ENCODE measurements at places on chromosomes 13 and 19. TPM values are rescaled to one million over a fixed set of nuclear protein-coding genes. Genes with fewer than 3 reads are reported as not detected.

The ZNF571 gene
- 4.0 TPM for total RNA-seq

The TMIGD2 gene
- total RNA-seq = 2.4 TPM

The OR10H3 gene
- total RNA-seq = not detected

The CYP2A6 gene
- not detected for total RNA-seq

The CALR3 gene
- total RNA-seq = not detected

The KCNC3 gene
- total RNA-seq = 6.2 TPM

The TMEM238 gene
- total RNA-seq = 6.3 TPM

The SYT3 gene
- not detected for total RNA-seq

The CAPN12 gene
- 7.1 TPM for total RNA-seq

The CACNG7 gene
- not detected for total RNA-seq

The NDFIP2 gene
- total RNA-seq = 175 TPM

The SCEL gene
- not detected for total RNA-seq

The FPR1 gene
- not detected for total RNA-seq

The ADM5 gene
- 3.0 TPM for total RNA-seq

Measured in activated CD4-positive, alpha-beta memory T cell treated with anti-CD3 and anti-CD28 coated beads for 36 hours (primary cell).